ENCODE measurements at places on chromosomes 7 and 10.

- no peak for DNase-seq
Measured at GRCh38 chr7:66013938-66014337, 31.9 kb upstream of the GUSB start.

DNA sequence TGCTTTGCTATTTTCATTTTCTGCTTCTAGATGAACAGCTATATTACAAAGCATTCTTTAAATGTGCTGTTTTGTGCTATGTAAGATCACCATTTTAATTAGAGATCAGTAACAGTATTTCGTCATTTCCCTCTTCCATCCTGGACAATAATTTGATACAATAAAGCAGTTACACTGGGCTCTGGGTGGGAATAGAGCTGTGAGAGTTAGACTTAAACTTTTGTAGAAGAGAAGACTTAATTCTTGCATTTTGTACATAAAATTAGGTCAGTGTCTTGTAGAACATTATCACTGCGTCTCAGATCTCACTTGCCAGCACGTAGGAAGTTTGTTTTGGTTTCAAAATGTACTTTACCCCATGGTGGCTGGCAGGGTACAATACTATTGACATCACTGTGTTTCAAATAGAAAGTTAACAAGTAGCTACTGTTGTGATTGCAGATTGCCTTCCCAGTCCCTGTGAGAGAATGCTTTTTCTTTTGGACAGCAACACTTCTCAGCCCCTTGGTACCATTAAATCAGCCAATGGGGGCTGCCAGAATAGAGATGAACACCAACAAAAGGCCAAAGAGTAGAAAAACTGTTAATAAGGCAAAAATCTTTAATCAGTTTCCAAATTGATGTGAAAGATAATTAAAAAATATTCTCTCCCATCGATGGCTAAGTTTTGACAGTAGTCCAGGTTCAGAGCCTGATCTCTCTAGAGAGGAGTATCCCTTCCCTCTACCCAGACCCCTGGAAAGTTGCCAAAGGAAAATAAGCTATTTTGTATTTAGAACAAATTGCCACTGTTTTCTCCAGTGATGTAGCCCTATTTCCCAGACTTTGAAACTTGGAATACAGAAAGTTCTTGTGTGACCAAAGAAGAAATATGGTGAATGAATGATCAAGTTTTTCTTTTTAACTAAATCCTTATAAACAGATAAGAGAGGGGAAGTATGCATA is 35.1 kb downstream of the SMNDC1 start:
- DNase-seq, result no peak

- DNase-seq, result peak; percentile 95
Measured at GRCh38 chr7:17599733-17600339, 301.4 kb downstream of the AHR start.

DNA sequence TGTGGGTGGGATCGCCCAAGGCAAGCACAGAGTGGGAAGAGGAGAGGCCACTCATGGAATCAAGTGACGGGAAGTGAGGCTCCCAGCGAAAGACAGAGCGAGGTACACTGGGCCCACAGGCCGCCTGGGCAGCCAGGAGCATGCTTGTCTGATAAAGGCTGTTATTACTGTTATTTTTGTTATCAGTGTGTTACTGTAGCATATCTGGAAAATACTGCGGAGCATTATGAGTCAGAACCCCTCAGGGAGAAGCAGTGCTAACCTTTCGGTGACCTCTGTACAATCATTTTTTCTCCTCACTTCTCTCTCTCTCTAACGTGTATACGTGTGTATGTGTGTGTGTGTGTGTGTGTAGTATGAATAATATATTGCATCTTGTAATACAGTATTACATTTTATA is 3.8 kb upstream of the TCERG1L start:
- no peak for DNase-seq

DNA sequence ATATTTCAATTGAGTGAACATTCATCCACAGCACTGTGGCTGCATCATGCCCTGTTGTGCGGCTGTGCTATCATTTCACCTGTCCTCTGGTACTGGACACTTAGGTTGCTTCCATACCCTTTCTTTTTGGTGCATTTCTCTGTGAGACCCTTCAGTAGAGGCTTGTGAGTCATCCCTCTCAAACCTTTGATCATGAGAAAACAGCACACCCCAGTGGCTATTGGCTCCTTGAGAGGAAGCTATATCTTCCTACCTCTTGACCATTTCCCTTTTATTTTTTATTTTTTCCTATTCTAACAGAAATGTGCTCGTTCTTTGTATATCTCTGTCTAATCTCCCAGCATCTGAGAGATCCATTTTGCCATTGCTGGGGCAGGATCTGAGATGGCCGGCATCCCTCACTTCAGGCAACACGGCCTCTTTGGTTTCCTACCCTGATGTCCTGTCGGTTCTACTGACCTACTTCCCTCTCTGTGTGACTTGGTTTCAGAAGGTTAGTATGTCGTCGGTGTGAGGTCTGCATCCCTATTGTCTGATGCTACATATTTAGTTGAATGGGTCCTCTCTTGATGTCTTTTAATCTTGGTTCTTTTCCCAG is 23.8 kb upstream of the PIK3AP1 start:
- DNase-seq, result no peak

DNA sequence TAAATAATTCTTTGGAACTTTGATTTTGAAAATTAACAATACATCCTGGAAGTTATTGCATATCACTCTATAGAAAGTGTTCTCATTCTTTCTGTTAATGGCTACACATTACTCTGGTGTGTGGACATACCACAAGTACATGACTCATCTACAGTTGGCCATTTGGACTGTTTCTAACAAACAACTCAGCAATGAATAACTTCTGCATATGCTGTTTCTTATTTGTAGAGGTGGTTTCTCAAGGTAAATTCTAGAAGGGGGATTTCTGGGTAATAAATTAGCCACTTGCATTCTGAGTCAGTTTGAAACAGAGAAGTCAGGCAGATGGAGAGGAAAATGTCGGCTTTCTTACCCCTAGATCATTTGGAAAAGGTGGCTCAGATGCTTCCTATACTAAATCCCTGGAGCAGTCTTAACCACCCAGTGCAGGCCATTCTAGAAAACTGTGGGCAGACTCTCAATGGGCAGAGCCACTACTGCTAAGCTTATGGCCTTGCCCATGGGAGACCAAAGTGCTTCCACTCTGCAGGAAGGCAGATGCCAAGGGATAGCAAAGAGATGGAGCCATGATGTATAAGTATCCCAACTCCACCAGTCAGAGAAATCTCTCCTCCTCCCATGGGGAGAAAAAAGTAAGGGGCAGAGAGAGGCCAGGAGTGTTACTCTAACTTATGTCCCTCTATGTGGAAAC is 194.0 kb upstream of the PLPP4 start:
- no peak for DNase-seq

DNA sequence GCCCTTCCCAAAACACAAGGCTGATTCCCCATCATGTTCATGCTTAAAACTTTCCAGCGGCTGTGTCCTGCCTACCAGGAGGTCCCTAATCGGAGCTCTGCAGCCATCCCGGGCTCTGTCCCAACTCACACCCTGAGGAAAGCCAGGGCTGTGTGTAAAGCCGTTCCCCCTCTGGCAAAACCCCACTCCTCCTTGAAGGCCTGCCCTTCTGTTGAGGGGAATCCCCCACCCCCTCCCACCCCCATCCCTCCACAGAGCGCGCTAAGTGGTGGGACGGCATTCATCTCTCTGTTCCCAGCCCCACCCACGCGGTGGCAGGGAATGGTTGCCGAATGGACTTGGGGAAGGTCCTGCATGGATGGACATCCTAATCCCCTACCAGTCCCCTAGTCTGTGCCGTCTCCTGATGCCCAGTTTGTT is 667 bp upstream of the TMEM120A start:
- no peak for DNase-seq

GRCh38 chr7:37201003-37201875 is 247.4 kb downstream of the ELMO1 start:
- peak; percentile 75 for DNase-seq

DNA sequence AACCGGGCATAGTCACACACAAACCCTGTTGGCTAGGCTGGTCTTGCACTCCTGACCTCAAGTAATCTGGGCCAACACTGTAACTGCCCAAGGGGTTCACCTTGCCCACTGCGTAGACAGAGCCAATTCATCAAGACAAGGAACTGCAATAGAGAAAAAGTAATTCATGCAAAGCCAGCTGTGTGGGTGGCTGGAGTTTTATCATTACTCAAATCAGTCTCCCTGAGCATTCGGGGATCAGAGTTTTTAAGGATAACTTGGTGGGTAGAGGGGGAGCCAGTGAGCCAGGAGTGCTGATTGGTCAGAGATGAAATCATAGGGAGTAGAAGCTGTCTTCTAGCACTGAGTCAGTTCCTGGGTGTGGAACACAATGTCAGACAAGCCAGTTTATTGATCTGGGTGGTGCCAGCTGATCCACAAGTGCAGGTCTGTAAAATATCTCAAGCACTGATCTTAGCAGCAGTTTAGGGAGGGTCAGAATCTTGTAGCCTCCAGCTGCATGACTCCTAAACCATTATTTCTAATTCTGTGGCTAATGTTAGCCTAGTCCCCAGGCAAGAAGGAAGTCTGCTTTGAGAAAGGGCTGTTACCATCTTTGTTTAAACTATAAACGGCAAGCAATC is 15.6 kb upstream of the FXYD4 start:
- no peak for DNase-seq
